ENCODE measurements at places on chromosomes 2 and 18.
A peak's percentile ranks its signal among the peaks of the same experiment; 100 is the strongest.

DNA sequence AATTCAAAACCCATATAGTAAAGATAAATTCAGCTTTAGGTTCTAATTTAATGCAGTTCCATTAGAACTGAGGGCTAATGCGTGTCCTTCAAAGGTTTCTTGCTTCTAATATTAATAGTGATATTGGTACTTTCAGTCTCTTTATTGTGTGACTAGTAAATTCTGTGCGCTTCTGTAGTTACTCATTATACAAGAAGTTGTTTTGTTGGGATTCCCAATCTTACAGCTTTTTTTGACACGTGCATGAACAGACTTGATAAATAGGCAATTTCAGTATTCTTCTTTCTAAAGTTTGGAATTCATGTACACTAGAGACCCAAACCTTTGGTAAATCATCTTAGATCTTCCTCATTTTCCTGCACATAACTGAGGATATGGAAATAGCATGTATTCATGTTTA, 71.8 kb downstream of the HAUS1 start:
- no peak for DNase-seq

- DNase-seq: no peak
These were observed 194.3 kb downstream of the GALNT1 start for GRCh38 chr18:35775887-35776286.

DNA sequence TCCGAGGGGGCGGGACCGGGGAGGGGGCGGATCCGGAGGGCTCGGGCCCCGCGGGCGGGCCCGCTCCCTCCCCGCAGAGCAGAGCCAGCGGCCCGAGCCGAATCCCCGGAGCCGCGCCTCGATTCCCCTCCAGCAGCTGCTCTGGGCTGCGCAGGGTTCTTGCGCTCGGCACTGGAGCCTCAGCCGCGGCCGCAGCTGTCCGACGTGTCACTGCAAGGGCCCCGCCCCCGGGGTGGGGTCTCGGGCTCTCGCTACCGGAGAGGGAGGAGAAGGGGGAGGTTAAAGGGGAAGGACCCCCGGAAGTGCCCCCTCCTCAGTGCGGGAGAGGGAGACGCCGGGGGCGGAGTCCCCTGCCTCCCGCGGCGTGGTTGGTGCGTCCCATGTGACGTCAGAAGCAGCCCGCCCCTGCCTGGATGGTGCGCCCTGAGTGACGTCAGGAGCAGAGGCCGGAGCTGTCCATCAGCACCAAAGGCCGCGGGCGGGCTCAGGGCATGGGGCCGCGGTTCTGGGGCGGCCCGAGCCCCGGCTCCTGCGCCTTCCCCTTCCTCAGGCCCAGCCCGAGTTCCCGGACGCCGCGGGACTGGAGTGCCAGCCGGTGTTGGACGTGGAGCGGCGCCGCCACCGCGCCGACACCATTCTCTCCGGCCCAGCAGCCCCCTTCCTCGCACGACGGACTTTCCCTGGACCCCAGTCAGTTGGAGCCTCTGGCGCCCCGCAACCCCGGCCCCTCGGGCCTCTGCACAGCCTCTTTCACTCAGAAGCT, at the start of the genes CHPF and TMEM198:
Gene CHPF (minus strand): TSS at position 214 of the 763 bp plus-strand sequence. CDS start 271 bp downstream, outside the sequence.
Gene TMEM198 (plus strand): TSS at position 433 of the 763 bp plus-strand sequence. CDS start 700 bp downstream, outside the sequence.
- peak; percentile 98 for DNase-seq

DNA sequence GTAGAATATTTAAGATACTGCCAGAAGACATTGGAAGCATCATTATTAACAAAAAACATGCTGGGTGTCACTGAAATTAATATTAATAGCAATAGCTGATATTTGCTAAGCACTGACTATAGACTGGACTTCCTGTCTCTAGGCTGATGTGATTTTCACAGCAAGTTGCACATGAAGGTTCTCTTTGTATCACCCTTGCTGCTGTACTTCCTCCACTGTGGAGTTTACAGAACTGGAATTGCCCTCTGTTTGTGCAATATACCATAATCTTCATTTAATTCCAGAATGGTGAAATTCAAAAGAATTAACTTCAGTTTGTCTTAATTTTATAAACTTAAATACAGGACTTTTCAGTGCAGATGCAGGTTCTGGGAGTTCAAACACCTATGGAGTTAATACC, 585.1 kb downstream of the RNF144A start:
- no peak for DNase-seq

- DNase-seq: peak; percentile 66
These were observed 87.5 kb downstream of the TFCP2L1 start for GRCh38 chr2:121197369-121198091.

GRCh38 chr2:187302116-187302515, 145.9 kb downstream of the CALCRL start:
- DNase-seq: no peak

DNA sequence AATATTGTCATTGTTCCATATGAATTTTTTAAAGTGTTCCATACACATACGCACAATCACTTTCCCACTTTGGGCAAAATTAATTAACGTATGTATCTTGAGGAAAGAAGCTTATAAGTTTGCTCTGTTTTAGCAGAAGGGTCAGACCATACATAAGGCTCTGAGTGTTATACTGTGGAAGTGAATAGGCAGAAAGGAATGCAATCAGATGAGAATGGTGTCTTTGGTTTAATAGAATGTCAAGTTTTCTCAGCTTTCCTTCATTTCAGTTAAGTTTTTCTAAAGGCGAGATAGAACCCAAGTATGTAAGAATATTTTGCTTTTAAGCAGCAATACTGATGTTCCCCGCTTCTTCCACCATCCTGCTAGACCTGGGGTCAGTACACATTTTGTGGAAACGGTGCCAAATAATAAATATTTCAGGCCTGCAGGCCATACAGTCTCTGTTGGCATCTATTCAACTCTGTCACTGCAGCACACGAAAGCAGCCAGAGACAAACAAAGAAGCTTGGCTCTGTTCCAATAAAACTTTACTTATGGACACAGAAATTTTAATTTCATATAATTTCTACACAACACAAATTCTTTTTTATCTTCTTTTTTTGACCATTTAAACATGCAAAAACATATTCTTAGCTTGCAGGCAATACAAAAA, 100.6 kb downstream of the UPP2 start:
- peak; percentile 51 for DNase-seq

GRCh38 chr2:129923265-129924091, 56.0 kb upstream of the RAB6C start:
- DNase-seq: peak; percentile 26

- no peak for DNase-seq
These were observed 16.7 kb downstream of the ZNF638 start for GRCh38 chr2:71348302-71348701.

GRCh38 chr2:147607379-147607778, 237.4 kb upstream of the ACVR2A start:
- DNase-seq: no peak

DNA sequence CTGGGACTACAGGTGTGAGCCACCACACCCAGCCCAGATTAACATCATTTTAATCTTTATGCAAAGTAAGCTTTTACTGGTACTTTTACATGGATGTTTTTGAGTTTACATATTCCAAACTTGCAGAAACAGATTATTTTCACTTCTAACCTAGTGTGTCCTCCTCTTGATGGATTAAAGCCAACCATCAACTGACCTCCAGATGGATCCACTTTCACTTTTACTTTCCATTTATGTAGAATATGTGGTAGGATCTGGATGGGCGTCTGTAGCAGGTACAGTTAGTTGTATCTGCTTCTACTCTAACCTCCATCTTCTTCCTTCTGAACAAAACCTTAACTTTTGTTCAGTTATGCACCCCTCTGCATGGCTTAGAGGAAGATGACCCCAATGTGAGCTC, 264.1 kb downstream of the CDH20 start:
- DNase-seq: no peak

- no peak for DNase-seq
These were observed 199.9 kb downstream of the MEIS1 start for GRCh38 chr2:66634784-66635183.

DNA sequence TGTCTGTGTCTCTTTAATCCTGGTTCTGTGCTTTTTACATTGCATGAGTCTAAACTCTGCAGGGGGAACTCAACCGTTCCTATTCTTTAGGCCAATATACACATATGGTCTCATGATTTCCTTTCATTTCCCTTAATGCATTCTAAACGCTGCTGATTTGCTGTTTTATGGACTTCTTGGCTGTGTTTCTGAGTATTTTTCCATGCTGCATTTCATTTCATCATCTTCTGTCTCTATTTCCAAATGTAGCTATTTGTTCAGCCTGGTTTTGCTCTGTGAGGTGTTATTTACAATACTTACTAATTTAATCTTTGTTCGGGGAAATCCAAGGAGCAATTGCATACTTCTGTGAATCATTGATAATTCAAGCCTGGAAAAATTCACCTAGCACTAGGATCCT, 897.2 kb downstream of the TSN start:
- DNase-seq: no peak

DNA sequence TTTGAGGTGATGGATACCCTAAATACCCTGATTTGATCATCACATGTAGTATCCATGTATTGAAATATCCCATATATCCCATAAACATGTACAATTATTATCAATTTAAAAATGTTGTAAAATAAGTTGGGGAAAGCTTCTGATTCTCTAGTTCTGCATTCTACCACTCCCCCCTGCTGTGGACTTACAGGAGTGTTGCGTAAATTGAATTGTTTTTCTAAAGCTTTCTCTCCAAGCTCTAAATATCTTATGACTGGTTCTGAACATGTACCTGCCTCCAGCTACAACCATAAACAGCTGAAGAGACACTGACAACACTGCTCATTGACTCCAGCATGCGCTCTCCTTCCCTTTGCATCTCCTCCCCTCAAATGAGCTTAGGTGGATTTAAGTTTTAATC, 145.2 kb downstream of the MGAT5 start:
- DNase-seq: no peak

DNA sequence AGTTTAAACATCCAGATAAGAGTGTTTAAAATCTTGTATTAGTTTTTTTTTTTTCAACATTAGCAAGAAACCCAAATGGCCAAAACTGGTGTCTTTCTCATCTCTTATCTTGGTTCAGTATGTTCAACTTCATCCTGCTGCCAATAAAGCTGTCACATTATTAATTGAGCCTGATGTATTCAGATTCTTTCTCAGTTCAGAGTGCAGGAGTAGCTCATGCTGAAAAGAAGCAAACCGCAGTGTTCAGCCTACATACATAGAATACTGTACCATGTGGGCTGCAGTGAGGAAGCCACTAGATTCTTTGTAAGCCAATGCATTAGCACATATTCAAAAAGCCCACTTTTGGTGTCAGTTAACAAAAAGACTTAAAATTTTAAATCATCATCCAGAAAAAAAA, 76.2 kb downstream of the C18orf54 start:
- no peak for DNase-seq

DNA sequence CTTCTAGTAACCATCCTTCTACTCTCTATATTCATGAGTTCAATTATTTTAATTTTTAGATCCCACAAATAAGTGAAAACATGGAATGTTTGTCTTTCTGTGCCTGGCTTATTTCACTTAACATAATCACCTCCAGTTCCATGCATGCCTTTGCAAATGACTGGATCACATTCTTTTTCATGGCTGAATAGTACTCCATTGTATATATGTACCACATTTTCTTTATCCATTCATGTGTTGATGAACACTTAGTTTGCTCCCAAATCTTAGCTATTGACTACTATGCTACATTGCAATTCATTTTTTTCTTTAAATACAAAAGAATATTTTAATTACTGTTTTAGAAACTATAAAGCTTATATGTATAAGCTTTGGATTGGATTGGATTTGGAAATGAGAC, 240.4 kb upstream of the LYPD1 start:
- no peak for DNase-seq

- no peak for DNase-seq
These were observed 711.3 kb downstream of the GALR1 start for GRCh38 chr18:77960791-77961410.

DNA sequence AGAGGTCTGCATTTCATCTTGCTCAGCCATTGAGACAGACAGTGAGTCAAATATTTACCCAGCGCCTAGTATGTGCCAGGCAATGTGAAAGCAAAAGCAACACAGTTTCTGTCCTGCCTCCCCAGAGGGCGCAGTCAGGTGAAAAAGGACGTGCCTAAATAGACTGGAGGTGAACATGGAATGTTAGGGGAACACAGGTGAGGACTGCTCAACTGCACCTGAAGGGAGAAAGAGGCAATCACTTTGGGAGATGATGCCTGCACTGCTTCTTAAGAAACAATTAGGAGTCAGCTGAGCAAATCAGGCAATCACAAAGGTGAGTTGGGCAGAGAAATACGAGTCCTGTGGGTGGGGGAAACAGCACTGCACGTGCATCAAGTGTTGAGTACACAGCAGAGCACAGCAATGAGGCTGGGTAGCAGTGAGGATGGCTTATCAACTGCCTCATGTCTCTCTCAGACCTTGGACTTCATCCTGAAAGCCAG, 218.3 kb upstream of the SMAD7 start:
- DNase-seq: no peak

DNA sequence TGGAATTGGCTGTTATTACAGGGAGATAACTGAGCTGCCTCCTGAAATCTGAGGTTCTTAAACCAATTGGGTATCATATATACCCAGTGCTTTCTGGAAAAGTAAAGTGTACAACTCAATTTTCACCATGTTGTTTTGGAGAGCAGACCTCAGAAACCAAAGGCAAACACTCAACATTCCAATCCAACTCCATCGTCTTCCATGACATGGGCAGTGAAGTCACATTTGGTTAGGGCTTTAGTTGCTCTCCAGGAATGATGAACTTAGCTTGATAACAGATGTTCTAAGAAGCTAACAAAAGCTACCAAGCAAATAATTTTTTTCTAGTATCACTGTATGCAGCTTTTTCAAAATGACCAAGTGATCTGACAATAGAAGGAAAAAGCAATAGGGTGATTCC, 107.0 kb upstream of the SLC35G4 start:
- peak; percentile 62 for DNase-seq

DNA sequence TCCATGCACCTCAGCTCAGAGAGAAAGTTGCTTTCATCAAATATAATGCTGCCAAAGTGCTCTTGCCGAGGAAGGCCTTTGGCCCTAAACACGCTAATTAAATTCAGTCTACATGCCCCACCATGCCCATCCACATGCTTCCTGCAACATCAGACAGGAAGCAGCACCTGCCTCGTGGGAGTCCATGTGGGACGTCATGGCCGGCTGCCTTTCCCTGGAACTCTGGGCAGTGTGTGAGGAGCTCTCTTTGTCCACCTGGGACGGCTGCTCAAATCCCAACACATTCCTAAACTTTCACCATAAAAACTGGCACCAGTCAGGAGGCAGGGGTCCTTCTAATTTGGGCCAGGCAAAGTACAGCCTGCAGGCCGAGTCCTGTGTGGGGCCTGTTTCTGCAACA, 23.1 kb downstream of the FAM178B start:
- DNase-seq: no peak

DNA sequence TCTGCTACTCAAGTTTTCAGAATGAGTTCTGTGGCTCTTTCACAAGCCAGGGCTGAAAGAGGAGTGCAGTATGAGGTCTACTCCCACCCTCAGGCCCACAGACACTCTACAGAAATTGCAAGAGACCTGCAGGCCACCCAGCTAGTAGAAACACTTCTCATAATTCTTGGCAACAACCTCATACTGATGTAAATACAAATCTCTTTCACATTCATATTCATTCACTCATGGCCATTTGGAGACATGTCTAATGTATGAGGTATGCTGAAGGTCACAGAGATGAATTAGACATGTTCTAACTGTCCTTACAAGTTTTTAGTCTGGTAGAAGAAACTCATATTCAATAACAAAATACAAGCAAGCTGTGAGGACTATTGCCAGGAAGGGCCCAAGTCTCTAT, 83.8 kb upstream of the KLHL29 start:
- DNase-seq: peak; percentile 49

GRCh38 chr2:19649142-19649541, 252.6 kb downstream of the TTC32 start:
- peak; percentile 48 for DNase-seq
